NCI-H1694 (cell line): ENCODE measurements at places on chromosomes 6 and 20.

- no peak for DNase-seq
These were observed 111.8 kb downstream of the HAO1 start for GRCh38 chr20:7828437-7828836.

DNA sequence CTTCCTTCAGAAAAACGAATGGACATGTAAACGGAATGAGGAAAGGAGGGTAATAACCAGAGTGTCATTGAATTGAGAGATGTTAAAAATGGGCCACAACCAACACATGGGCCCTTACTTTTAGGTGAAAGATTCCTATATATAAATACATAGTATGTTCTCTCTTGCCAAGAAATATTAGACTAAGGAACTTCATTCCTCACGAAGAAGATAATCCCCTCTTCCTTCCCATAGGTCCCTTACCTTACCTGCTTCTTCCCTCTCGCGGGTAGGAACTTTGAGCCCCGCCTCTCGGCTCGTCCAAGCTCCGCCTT, 295 bp upstream of the TBC1D22B start:
- no peak for DNase-seq

GRCh38 chr6:132675002-132675401, 16.0 kb upstream of the TAAR1 start:
- DNase-seq = no peak

GRCh38 chr6:93319304-93319703, 100.1 kb downstream of the EPHA7 start:
- no peak for DNase-seq

- DNase-seq = no peak
These were observed 462.6 kb downstream of the HDGFL1 start for GRCh38 chr6:23031986-23032385.

DNA sequence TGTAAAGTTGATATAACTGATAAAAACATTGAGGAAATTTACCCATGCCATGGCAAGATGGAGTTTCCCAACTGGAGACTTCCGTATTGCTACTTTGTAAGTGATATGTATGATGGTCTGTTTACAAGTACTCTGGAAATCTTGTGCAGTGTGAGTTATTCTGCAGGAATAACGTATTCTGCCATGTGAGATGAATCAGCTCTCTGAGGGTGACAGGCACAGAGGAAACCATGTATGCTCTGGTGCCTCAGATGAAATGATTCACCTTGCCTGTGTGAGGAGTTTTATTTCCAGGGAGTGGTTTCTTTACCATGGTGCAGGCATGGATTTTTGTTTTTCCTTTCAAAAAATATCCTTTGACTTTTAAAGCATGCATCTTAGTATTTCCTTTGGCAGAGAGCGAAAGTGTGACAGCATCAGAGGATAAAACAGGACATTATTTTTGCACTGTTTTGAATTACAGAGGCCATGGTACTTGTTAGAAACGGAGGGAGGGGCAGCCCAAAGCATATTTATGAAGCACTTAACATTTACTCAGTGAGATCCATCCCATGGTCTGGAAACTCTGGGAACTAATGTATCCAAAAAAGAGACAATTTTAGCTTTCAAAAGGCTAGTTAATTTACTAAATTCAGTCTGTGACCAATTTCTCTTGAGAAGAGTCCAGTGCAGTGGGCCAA, 36.0 kb upstream of the MTRF1L start:
- DNase-seq = no peak

GRCh38 chr6:135880066-135880972, 28.8 kb downstream of the PDE7B start:
- DNase-seq = no peak

- DNase-seq = no peak
These were observed 441.9 kb downstream of the CD109 start for GRCh38 chr6:74137911-74138310.

- DNase-seq = no peak
These were observed 661.7 kb upstream of the CITED2 start for GRCh38 chr6:140036196-140036595.

- no peak for DNase-seq
These were observed 21.8 kb downstream of the HLA-E start for GRCh38 chr6:30511169-30511546.

- DNase-seq = no peak
These were observed 116.0 kb downstream of the PXDC1 start for GRCh38 chr6:3635482-3635881.
